ENCODE measurements at places on chromosomes 7 and 10. TPM values are rescaled to one million over a fixed set of nuclear protein-coding genes. Genes with fewer than 3 reads are reported as not detected.
A peak's percentile ranks its signal among the peaks of the same experiment; 100 is the strongest.

DNA sequence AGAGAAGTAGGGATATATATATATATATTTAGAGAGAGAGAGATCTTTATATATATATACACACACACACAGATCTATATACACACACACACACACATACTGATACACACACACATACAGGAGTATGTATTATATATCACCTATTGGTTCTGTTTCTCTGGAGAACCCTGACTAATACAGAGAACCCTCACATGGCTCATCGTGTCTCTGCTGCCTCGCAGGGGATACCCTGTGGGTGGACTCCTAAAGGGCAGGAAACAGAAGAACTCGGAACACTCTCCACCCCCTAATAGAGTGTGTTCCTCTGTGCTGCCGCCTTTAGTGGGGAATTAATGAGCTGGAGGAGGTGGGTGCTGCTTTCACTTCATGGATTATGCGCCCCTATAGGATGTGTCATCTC lies 86.6 kb downstream of the NPY start:
- DNase-seq, result no peak

DNA sequence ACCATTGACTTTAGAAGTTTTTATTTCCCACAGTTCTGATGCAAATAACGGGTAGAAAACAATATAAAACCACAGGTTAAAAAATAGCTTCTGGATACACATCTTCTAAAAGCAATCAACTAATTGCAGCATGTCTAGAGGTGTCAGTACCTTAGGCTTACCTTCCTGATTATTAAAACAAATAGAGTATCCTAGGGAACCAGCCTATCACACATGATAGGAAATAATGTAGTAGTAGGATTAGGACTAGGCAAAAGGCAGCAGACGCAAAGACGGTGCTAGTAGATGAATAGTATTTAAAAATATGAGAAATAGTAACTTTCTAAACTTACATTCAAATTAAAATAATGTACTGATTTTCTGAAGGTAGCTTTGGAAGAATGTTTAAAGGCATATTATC lies 41.7 kb upstream of the PHYHIPL start:
- no peak for DNase-seq

The HOXA3 gene
- total RNA-seq, result not detected

The IGFBP3 gene
- 4.5 TPM for total RNA-seq

DNA sequence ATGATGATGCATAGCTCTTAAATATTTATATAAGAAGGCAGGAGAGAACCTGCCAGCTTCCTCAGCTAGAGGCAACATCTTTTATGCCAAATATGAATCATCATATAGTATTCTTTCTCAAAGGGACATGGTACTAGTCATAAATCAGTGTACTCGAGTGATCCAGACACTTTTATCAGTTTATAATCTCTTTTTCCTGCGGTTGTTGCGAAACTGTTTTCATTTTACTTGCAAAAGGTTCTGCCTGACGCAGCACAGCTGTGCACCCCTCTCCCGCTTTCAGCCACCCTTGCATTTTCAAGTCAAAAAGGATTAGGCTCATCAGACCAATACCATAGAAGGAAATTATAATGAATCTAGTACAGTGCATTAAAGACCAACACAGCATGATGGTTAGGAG lies 332.3 kb upstream of the PRKCQ start:
- DNase-seq, result no peak

The FFAR4 gene
- total RNA-seq, result not detected

GRCh38 chr10:122142641-122143237 lies 128.4 kb upstream of the BTBD16 start:
- no peak for DNase-seq

The AKR1C1 gene
- 0.22 TPM for total RNA-seq

The SPDYE9 gene
- total RNA-seq, result not detected

GRCh38 chr10:55174419-55174818 lies 373.4 kb upstream of the PCDH15 start:
- no peak for DNase-seq

- no peak for DNase-seq
Measured at GRCh38 chr10:121853950-121854349, 73.9 kb downstream of the ATE1 start.

The WDR86 gene
- total RNA-seq, result 0.55 TPM

GRCh38 chr7:132377703-132378584 lies 198.3 kb downstream of the PLXNA4 start:
- DNase-seq, result no peak

DNA sequence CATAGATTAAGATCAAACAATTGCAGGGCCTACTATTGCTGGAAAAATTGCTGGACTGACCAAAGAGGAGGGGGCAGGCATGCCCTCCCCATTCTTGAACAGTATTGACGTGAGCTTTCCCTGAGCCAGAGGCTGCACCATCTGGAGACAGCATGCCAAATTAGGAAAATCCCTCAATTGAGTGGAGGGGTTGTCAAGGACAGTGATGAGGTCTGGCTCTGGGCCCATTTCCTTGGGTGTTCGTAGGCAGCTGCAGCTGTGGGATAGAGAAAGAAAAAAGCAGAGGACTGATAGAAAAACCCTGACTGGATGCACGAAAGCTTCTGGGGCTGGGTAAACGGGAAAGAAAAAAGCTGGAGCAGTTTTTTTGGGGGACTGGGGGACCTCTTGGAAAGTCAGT lies 22.8 kb upstream of the ORC5 start:
- no peak for DNase-seq

DNA sequence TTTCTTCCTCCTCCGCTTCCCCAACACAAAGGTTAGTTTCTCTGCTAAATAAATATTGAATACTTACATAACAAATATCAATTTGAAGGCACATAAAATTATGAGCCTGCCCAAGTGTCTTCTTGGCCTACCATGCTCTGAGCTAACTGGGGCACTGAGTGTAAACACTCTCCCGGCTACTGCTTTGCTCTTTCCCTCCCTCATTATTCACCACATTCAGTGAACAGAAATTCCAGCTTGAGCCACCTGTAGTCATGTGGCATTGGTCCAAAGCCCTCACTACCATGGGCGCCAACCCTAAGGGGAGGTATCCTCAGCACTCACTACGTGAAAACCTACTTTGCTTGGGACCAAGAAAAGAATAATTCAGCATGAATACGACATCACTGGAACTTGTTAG lies 409.0 kb downstream of the KCNMA1 start:
- DNase-seq, result no peak

The OPN1SW gene
- total RNA-seq, result not detected

The ERVW-1 gene
- total RNA-seq, result not detected

The GIMAP6 gene
- 45.8 TPM for total RNA-seq

The TMEM213 gene
- total RNA-seq, result not detected

The TCAF2 gene
- total RNA-seq, result 18.0 TPM

DNA sequence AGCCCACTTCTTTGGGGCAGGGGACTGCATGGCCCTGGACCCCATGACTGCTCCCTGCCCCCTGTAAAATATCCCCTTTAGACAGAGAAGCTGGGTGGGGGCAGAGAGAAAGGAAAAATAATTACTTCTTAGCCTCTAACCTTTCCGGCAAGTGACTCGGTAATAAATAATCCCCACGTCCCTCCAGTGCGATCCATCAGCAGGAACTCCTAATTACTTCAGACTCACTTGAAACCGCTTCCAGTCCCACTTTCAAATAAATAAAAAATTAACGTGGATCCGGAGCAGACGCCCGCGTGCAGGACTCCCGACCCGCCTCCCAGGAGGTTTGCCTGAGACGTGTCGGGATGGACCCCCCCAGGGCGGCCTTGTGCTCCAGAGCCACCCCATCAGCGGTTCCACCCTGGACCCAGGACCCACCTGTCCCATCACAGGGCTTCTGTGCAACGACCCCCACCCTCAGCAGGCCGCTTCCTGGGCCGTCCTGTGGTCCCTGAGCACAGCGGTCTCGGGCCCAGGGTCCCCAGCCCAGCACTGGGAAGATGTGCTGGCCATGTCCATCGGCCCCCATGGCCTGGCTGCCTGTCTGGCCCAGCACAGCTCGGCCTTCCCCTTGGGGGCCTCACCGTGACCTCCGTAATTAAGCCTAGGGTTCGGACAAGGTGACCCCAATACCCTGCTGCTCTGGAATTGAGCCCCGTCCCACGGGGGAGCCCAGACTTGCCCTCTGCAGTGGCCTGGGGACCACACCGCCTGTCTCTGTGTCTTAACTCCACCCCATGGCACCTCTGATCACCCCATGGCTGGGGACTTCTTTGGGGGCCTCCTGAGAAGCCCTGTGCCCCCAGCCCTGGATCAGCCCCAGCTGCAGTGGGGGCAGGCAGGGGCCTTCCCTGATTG lies 108.0 kb downstream of the UNCX start:
- DNase-seq, result no peak

- no peak for DNase-seq
Measured at GRCh38 chr7:48028938-48029337, at the start of gene SUN3. Gene SUN3 (minus strand): TSS chr7:48029107. CDS start chr7:48028938, 169 bp downstream.

DNA sequence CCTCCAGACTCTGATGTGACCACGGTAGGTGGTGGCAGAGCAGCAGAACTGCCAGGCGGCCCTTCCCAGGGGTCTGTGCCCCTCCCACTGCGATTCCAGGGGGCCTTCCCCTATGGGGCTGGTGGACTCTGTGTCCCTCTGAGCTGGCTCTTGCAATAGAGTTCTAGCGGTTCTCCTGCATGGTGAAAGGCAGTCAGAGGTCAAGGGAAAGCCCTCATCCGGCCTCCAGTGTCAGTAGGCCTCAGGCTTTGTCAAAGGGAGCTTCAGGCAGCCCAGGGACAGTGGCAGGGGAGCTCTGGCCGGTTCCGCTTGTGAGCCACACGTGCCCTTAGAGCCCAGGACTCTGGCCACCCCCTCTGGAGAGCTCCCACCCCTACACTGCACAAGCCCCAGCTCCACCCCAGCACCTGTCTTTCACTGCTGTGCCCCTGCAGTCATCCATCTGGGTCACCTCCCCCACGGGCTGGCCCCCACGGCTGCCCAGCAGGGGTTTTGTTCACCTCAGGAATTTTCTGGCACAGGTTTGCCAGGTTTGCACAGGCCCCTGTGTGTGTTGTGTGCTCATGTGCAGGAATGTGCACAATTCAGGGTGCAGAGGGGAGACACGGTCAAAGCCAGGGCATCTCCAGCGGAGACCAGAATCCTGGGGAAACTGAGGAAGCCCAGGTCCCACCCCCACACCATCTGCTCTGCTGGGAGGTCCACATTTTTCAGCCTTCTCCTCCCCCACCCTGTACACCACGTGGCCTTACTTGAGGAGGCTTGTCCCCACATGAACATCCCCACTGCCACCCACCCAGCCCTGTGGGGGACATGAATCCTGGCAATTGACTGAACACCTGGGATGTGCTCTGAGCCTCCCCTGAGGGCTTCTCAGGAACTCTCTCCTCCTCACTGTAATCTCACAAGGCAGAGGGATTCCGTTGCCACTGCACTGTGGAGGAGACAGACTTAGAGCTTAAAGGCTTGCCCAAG lies 23.8 kb downstream of the C10orf105 start:
- DNase-seq, result no peak

- no peak for DNase-seq
Measured at GRCh38 chr7:90033850-90034249, 120.4 kb upstream of the STEAP1 start.

DNA sequence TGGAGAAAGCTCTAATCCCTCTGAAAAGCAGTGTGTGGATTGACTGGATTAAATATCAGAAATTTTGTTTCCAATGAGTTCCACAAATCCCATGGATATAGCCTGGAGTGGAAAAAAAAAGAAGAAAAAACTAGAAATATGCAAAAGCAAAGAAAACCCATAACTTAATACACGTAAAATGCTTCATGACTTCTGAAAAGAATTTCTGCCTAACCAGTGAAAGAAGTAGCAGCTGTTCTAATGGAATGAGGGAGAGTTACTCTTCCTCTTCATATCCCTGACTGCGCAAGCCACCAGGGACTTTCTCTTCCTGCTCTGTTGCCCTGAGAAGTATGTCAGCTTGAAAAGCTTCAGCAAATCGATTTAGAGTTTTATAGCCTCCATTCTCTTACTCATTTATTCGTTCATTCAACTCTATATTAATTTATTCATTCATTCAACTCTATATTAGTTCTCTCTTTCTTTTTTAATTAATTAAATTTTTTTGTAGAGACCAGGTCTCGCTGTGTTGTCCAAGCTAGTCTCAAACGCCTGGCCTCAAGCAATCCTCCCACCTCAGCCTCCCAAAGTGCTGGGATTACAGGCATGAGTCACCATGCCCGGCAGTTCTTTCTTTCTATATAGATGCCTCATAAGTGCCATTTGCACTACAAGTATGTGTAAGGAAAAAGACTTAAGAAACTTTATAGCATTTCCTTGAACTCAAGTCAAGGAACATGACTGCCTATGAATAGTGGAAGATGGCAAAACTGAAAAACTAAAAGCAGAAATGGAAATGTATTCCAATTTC lies 447.3 kb upstream of the NRP1 start:
- DNase-seq, result no peak

The ZNF479 gene
- total RNA-seq, result not detected

GRCh38 chr10:93143281-93143680 lies 69.6 kb downstream of the CYP26A1 start:
- no peak for DNase-seq

GRCh38 chr10:72337039-72337629 lies 17.6 kb downstream of the DNAJB12 start:
- DNase-seq, result peak; percentile 57

DNA sequence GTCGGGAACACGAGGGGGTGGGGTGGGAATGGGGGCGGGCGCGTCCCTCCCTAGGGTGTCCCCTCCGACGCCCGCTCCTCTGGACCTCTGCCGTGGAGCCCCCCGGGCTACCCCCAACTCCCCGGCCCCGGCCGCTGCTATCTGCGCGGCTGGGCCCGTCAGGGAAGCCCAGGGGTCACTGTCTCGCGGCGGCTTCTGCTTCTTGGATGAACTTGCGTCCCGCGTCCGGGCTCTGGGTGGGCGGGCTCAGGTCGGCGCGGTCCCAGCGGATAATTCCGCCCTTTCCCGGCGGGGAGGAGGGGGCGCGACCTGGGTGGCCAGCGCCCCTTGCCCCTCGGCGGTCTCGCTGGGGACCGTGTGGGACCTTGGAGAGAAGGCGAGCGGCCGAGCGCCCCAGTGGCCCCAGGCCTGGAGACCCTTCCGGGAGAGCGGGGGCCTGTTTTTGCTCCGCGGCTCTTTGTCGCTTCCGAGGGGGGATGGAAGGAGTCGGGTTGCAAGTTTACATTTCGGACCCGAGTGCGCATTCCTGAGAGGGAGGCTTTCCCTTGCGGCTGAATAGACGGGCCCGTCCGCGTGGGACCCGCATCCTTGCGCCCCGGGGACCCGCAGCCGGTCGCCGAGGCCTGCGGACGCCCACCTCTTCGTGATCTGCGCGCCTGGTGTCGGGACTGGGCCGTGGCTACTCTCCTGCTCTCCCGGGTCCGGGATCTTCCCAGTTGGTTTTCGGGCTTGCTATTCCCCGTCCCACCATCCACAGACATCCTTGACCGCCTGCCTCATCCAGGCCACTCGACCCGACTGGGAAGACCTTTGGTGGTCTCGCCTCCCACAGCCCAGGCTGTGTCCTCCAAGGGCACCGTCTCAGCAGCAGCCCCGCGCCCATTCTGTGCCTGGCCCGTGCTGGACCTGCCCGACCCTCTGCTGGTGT lies 812 bp downstream of the DOCK1 start:
- DNase-seq, result no peak

The CRPPA gene
- 1.6 TPM for total RNA-seq

The SPDYE16 gene
- total RNA-seq, result 0.20 TPM

DNA sequence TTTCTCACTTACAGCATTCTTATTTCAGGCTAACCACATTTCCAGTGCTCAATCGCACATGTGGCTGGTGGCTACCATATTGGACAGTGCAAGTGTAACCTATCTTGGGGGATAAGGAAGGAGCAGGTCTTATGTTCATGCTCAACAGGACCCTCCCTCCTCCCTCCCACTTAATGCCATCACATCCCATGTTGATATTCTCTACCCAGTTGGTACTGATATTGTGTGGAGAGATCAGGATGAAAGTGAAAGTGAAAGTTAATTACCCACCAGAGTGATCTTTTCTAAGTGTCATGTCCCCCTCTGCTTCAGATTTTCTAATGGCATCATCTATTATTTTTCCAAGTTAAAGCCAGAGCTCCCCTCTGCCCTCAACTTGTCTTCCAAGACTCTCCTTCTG lies 91.6 kb downstream of the BMPER start:
- no peak for DNase-seq

GRCh38 chr7:67525588-67525987 lies 529.0 kb downstream of the TYW1 start:
- DNase-seq, result no peak

All from CD8-positive, alpha-beta memory T cell (primary cell).